ENCODE measurements at places on chromosomes 7 and 10.

GRCh38 chr10:120506674-120507073 is 49.6 kb downstream of the PLPP4 start:
- no peak for DNase-seq

- no peak for DNase-seq
Observed at GRCh38 chr7:99713995-99714570, 20.9 kb downstream of the CYP3A7 start.

DNA sequence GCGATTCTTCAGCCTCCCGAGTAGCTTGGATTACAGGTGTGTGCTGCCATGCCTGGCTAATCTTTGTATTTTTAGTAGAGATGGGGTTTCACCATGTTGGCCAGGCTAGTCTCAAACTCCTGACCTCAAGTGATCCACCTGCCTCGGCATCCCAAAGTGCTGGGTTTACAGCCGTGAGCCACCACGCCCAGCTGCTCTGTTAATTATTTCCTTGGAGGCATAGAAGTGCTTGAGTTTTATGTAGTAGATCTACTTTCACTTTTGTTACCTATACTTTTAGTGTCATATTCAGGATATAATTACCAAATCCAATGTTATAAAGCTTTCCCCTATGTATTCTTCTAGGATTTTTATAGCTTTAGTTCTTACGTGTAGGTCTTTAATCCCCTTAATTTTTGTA is 1093.0 kb downstream of the GATA3 start:
- DNase-seq, result no peak

- DNase-seq, result no peak
Observed at GRCh38 chr7:111498391-111499007, 63.8 kb downstream of the IMMP2L start.

DNA sequence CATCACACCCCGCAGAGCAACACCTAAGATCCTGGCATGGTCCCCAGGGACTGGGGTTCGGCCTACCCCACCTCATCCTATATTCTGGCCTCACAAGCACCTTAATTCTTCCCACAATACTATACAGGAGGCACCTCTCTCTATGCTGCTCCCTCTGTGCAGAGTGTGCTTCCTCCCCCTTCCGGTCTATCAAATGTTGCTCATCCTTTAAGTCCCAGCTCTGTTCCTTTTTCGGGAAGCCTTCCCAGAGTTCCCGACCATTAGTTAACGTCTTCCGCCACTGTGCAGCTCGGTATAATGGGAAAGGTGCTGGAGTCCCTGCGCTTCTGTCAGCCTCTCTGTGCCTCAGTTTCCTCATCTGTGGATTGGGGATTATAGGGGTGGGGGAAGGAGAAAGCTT is 21.8 kb downstream of the PALD1 start:
- DNase-seq, result no peak

DNA sequence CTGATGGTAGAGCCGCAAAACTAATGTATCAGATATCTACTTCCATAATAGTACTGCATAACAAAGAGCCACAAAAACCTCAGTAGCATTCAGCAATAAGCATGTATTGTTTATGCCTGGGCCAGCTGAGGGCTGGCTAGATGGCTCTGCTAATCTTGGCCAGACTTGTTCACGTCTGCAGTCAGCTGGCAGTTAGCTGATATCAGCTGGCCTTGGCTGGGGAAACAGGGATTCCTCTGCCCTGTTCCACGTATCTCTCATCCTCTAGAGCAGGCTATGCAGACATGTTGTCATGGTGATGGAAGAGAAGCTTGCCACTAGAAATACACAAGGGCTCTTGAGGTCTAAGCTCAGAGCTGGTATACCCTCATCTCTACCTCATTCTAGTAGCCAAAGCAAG is 62.9 kb downstream of the GRM8 start:
- DNase-seq, result no peak

DNA sequence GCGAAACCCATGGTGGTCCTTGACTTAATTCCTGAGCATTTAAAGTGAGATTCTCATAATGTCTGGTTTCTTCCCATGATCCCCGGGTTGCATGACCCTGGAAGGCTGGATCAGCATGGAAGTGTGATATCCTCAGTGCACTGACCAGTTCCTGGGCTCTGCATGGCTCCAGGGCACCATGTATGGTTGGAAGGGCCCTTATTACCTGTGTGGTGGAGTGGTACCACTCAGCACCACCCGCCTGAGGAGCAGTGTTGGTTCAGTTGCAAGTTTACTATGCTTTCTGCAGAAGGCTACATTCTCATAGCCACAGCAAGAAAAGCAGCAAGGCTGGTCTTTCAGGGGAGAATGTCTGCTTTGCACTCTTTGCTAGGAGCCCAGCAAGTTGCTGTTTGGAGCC is 325.7 kb upstream of the MKI67 start:
- no peak for DNase-seq

- no peak for DNase-seq
Observed at GRCh38 chr7:77320137-77320536, 96.0 kb downstream of the GSAP start.

- DNase-seq, result no peak
Observed at GRCh38 chr10:44674536-44675386, 236.4 kb upstream of the TMEM72 start.

DNA sequence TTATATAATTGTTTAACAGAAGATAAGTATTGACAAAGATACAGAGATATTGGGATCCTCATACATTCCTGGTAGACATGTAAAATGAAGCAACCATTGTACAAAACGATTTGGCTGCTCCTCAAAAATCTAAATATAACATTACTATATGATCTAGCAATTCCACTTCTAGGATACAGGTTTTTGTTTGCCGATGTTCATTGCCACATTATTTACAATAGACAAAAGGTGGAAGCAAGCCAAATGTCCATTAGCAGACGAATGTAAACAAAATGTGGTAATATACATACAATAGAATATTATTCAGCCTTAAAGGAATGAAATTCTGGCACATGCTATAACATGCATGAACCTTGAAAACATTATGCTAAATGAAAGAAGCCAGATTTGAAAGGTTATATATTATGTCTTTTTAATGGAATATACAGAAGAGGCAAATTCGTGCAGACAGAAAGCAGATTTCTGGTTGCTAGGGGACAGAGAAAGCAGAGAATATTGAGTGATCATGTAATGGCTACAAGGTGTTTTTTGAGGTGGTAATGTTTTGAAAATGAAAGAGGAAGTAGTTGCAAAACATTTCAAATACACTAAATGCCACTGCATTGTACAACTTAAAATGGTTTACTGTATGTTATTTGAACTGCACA is 44.9 kb downstream of the POLR1F start:
- no peak for DNase-seq

GRCh38 chr7:36430186-36430585 is 40.5 kb downstream of the ANLN start:
- no peak for DNase-seq
